ENCODE measurements at places on chromosomes 16 and 17.

GRCh38 chr16:52526116-52526828 is 20.7 kb downstream of the TOX3 start:
- DNase-seq: no peak

GRCh38 chr16:81424771-81425170 is 19.8 kb upstream of the CMIP start:
- no peak for DNase-seq

DNA sequence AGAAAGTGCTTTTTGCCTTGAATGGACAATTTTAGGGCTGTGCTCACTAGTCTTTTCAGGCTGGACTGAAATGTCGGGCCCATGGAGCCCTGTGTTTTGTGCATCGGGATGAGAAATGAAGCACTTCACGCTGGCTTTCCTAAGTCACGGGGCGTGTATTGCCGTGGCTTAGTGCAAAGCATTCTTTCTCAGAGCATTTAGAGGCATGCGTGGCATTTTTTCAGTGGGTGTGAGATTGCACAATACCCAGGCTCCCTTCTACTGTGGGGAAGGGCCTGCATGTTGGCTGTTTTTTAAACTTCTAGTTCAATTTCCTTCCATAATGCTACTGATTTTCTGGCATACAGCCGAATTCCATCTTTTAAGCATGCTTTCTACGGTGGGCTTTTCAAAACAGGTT is 12.6 kb upstream of the POLR3E start:
- no peak for DNase-seq

DNA sequence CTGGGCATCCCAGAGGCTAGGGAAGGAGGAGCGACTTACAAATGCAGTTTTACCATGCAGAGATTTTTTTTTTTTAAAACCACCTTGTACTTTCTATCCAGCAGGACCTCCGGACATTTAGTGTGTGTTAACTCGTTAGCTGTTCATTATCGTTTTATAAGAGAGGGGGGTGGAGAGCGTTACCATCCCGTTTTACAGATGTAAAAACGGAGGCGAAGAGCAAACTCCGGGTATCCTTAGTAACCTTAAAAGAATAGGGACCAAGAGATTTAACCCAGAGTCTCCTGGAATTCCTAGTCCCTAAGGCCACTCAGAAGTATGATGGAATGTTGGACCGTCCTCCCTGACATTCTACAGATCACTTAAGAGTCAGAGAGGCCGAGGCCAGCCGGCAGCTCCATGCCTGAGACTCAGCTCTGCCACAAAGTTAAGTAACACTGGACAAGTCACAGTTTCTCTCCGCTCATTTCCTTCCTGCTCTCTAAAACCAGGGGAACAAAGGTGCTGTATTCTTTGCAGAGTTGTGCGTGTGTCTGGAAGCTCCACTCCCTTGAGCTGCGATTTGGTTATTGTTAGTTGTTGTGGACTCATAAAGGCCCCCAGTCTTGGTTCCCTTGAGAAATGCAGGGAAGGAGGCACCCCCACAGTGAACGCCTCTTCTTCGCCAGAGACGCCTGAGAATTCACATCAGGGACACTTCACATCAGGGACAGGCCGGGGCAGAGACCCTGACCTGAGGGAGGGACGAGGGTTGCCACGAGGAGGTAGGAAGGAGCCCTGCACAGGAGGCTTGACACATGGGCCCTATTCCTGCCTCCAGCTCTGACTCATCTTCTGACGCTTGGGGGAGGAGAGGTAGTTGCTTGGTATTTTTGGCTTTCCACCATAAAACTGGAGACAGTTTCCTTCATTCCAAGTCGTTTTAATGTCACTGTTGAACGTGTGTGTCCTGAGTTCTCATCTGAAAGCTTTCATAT is 1.2 kb downstream of the DUSP14 start:
- DNase-seq: no peak

DNA sequence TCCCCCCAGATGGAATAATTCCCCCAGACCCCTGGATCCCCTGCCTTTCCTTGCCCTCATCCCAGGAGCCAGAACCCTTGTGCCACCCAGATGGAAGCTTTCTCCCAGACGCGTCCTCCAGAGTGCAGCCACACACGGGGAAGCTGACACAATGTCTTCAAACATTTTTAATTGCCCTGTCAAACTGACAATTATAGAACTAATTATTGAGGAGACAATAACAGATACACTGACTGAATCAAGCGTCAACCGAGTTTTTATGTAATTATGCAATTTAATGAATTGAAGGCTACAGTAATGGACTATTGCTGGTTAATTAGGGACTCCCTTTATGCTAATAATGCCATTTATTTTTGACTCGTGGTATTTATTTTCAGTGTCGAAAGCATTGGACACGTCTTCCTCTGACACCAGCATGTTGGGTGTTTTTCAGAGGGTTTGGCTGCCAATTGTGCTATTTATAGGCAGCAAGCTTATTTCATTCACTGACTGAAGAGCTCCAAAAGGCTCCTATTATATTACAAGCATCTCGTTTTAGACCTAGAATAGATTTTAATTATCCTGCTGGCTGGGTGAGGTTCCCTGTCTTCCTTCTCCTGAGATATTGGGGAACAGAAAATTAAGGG is 298.2 kb upstream of the C16orf82 start:
- no peak for DNase-seq

GRCh38 chr17:74176546-74177001 is 26.9 kb upstream of the RPL38 start:
- DNase-seq: peak; percentile 85

DNA sequence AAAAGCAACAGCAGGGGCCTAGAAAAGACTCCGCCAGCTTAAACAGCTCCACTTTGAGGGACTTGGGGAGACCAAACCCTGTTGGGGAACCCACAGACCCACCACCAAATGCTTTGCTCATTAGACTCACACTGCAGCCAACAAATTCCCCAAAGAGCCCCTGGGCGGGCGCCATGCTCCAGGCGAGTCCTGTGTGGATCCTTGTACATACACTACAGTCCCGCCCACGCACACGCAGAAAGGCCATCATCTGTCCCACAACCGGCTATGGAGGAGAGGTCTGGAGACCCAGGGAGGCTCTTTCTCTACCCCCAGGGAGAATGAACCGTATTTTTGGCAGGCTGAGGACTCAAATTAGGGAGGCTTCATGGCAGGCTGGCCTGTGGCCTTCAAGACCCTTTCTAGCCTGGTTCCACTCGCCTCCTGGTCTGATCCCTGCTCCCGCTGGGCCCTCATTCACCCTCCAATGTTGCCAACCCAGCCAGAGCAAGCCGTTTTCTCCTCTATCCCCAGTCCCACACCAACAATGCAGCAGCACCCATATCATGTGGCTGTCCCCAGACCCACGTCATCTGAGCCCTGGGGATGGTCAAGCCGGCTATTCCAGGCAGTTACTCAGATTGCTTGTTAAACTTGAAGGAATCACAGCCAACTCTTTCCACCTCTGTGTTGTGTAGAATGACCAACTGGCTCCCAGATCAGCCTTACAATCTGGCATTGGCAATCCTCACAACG is 27.2 kb downstream of the ZNF423 start:
- no peak for DNase-seq

DNA sequence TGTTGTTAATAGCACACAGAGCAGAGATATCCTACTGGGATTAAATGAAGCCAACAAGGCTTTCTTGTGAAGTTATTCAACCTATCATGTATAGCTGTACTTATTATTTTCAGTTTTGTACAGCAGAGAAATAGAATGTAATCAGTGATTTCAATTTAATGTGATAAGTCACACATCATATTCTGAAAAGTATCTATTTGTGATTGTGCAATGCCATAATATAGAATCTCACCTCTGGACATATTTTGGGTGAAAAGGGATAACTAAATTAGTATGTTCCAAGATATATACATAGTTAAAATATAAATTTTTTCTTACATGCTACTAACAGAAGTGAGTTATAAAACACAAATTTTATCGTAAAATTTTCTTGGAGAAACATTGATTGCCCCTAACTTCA is 544.3 kb upstream of the KIF2B start:
- DNase-seq: no peak

DNA sequence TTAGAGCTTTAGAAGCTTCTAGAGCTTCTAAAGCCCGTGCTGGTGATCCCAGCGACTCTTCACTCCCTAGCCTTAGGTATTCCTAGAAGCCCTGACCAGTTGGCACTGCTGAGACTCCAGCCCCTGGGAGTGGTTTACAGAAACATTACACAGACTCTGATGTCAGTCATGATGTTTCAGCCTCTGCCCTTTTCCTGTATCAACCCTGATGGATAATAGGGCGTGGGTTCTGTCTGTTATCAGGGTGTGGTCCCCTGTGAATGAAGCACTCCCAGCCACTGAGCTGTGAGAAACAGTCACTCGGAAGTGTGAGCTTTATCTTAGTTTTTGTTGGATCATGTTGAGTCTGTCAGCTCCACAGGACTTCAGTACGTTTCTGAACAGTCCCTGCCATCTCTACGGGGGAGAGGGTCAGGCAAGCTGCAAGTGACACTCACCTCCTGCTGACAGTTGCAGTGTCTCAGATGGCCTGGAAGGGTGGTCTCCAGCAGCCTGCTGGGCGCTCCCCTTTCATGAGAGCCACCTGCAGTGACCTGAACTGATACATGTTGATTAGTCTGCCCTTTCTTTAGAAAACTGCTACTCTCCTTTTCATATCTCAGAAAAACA is 12.8 kb downstream of the GOSR2 start:
- no peak for DNase-seq

GRCh38 chr17:58224315-58224714 is 5.3 kb upstream of the MKS1 start:
- DNase-seq: no peak

DNA sequence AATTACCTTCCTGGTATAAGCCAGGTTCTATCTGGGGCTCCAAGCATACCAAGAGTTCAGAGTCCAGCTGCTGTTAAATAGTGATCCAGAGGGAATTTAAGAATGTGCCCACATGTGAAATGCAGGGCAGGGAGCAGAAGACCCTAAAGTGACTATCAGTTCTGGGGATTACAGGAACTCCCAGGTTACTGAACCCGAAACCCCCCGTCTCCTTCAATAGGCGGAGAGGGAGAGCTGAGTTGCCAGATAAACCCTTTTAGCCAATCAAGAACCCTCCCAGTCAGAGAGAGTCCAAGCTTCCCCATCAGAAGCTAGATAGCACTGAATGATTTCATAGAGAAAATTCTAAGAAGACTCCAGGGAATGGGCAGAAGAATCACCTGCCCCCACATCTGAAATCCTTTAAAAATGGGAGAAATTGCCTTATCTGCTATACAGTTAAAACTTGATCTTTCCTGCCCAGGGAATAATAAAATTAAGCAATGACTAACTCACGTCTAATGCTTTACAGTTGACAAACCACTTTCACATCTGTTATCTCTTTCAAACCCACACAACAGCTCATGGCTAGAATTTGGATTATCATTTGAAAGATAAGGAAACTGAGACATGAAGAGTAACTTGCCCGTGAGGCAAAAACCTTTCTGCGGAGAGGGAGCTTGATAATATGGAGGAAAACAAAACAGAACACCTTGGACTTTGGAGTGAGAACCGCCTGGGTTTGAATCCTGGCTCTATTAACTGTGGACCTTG is 10.2 kb downstream of the NOG start:
- DNase-seq: no peak

GRCh38 chr16:10942352-10943063 is at the start of gene DEXI:
DEXI (minus strand) TSS chr16:10942468; CDS start chr16:10942005, 463 bp downstream.
- peak; percentile 94 for DNase-seq

DNA sequence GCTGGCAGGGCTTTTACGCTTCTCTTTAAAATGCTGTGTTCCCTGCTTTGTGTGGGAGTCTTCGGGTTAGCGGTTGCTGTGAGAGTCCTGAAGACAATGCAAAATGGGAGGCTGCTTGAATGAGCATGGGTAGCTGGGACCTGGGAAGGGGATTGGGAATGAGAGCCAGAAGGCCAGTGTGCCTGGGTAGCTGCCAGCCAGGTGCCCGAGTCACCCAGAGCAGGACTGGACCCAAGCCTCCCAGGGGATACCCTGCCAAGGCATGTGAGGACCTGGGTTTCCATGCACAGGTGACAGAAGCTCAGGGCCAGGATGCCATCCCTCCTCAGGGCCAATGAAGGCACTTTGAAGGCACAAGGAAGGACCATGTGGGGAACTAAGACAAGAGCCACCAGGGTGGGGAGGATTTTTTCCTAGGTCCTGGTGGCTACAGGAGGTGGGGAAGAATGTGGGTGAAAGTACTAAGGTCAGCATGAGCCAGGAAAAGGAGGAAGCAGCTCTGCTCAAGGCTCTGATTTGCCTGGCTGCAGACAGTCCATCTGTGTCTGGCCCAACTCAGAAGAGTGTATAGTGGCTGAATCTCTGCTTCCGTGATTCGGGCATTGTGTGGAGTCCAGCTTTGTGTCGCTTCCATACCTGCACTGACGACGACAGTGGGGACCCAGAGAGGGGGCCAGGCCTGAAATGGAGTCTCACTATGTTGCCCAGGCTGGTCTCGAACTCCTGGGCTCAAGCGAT is 20.5 kb downstream of the TMEM94 start:
- peak; percentile 52 for DNase-seq

DNA sequence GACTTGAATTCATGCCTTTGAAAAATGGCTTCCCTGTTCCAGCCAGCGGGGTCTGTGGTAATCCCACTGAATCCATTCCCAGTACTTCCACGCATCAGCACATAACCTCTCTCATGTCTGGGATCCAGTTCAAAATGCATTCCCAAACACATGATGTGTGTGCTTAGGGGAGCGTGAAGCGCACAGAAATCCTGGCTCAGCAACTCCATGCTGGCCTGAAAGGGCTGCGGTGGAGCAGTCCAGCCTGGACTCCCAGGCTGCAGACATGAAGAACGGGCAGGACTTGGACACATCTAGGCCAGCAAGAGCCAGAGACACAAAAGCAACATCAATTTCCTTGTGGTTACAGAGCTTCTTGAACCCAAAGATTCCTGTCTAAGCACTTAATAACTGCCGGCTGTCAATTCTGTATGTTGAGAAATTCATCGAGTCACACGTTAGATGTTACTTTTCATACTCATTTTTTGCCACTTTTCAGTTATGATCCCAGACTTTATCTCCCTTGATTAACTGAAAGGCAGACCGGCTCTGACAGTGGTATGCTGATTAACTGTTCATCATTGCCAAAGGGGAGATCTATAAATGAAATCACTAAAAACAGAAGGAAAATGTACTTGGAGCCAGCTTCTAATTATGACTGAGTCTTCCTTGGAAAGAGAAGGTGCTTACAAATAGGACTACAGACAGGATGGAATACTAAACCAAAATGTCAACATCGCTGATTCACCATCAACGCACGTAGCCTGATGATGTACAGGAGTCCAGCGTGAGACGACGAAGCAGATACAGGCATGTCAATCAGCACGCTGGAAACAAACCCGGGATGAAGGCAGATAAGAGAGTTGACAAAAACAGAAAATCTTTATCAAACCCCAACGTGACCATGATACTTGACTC is 23.0 kb downstream of the NSMCE1 start:
- no peak for DNase-seq

- no peak for DNase-seq
Measured at GRCh38 chr17:39757931-39758873, 20.5 kb downstream of the GRB7 start.

DNA sequence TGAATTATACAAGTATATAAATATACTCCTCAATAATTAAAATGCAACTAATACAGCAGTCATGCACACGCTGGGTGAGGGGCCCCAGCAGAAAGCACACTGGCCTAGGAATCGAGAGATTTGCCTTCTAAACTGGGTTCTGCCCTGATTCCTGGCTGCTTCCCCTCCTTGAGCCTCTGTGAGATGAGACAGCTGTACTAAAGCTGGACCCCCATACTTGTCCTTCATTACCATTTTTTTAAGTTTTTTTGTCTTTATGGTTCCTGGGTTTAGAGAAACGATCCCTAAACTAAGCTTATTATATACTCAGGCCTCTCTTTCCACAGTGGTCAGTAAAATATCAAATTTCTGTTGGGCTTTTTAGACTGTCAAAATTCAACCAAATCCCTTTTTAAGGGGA is 195.1 kb upstream of the DYNLRB2 start:
- no peak for DNase-seq

- no peak for DNase-seq
Measured at GRCh38 chr17:40478486-40478885, 22.9 kb downstream of the TNS4 start.
